Activated CD8-positive, alpha-beta T cell treated with anti-CD3 and anti-CD28 coated beads for 36 hours (primary cell): ENCODE measurements at places on chromosomes 2 and 18. TPM values are rescaled to one million over a fixed set of nuclear protein-coding genes. Genes with fewer than 3 reads are reported as not detected.

LIMS3 gene
- 0.74 TPM for total RNA-seq

HOXD3 gene
- not detected for total RNA-seq

MAL gene
- 59.2 TPM for total RNA-seq

DNA sequence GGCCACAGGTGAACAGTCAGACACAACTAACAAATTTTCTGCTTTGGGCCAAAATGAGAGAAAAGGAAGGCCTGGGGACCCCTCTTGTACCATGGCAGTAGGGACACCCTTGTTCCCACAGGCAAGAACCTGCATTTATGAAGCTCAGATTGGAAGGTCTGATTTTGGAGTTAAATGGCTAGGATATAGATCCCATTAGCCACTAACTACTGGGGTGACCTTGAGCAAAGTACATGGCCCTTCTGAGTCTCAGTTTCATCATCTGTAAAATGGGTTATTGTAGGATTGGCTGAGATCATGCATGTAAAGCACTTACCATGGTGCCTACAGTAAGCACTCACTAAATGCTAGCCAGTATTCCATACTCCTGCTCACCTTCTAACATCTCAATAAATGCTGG is 101.6 kb upstream of the DAPL1 start:
- DNase-seq, result no peak

- DNase-seq, result peak; percentile 4
Observed at GRCh38 chr2:150548527-150548926, 61.1 kb upstream of the RND3 start.

GRCh38 chr2:10504370-10504993 is 56.4 kb upstream of the ODC1 start:
- no peak for DNase-seq

- DNase-seq, result peak; percentile 57
Observed at GRCh38 chr2:149068996-149069888, 30.7 kb downstream of the LYPD6B start.

DNA sequence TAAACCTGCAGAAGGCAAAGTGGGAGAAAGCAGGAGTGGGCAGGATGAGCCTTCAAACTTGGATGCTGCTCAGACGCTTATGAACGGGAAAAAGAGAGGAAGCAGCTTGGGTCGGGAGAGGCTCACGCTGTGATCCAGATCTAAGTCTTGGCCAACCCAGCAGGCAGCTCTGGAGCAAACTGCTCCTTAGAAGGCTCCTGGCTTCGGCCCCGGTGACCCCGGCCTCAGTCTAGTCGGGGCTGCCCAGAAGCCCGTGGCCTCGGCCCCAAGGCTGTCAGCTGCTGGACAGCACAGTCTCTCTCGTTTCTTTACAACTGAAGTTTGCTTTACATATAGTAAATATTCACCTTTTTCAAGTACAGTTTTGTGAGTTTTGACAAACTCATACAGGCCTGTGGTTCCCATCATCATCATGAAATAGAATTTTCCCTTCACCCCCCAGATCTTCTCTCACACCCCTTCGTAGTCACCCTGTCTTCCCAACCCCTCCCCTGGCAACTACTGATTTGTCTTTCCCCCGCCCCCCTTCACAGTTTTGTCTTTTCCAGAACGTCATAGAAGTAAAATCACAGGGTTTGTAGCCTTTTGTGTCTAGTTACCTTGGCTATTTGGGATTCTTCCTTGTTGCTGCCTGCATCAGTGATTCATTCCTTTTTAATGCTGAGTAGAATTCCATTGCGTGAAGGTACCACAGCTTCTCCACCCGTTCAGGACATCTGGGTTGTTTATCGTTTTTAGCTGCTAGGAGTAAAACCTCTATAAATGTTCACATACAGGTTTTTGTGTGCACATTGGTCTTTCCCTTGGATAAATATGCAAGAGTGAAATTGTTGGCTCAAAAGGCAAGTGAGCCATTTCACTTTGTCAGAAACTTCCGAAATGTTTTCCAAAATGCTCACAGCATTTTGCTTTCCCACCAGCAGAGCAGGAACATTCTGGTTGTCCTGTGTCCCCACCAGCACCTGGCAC is 35.1 kb downstream of the MYO7B start:
- no peak for DNase-seq

DNA sequence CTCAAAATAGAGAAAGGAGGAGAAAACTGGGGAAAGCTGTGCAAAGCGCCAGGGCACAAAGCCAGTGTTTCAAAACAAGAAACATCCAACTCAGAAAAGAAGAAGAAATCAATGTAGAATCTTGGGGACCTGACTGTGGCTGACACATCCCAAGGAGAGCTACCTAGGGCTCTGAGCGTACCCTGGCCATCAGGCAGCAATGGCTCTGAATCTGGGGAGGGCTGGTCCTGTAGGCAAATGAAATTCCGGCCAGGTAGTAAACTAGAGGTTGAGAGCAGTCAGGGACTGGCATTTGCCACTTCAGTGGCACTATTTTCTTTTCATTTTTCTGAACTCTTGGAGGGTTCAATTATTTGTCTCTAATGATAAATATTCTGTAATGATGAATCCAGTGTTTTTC is 525.8 kb downstream of the STK39 start:
- DNase-seq, result no peak

DNA sequence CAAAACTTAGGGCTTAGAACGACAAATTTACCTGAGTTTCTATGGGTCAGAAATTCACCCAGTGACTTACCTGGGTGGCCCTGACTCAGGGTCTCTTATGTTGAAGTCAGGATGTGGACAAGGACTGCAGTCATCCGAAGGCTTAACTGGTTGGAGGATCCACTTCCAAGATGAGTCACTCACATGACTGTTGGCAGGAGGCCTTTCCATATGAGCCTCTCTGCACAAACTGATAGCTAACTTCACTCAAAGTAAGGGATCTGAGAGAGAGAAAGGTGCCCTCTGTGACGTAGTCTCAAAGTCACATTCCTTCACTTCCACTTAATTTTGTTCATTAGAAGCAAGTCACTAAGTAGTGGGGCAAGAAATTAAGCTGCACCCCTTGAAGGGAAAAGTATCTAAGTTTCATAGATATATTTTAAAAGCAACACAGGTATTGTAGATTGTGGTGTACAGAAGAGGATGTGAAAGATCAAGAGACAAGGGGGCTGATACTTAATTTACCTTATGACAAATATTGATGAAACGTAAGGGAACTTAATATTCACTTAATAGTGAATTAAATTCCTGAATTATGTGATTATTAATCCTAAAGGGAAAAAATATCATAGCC is 48.4 kb downstream of the TANK start:
- DNase-seq, result no peak
